ENCODE measurements at places on chromosomes 11 and 22.

GRCh38 chr11:26287067-26287518 lies 44.8 kb upstream of the ANO3 start:
- no peak for DNase-seq

DNA sequence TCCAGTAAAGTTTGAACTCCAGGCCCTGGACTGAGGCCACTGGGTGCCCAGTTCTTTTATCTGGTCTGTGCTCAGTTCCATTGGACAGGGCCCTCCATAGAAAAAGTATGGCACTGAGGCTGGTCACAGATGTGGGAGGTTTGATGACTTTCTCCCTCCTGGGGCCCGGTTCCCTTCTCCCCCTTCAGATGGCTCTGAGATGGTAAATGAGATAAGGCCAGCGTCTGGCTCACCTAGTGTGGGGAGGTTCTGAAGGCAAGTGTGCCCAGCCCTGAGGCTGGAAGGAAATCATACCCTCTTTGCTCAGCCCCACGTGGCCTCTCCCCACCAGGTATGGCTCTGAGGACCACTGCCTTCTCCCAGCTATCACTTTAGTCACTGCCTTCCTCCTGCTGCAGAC lies 1.5 kb upstream of the CLDN5 start:
- peak; percentile 19 for DNase-seq

GRCh38 chr11:61075891-61076290 lies 26.4 kb upstream of the CD5 start:
- no peak for DNase-seq

DNA sequence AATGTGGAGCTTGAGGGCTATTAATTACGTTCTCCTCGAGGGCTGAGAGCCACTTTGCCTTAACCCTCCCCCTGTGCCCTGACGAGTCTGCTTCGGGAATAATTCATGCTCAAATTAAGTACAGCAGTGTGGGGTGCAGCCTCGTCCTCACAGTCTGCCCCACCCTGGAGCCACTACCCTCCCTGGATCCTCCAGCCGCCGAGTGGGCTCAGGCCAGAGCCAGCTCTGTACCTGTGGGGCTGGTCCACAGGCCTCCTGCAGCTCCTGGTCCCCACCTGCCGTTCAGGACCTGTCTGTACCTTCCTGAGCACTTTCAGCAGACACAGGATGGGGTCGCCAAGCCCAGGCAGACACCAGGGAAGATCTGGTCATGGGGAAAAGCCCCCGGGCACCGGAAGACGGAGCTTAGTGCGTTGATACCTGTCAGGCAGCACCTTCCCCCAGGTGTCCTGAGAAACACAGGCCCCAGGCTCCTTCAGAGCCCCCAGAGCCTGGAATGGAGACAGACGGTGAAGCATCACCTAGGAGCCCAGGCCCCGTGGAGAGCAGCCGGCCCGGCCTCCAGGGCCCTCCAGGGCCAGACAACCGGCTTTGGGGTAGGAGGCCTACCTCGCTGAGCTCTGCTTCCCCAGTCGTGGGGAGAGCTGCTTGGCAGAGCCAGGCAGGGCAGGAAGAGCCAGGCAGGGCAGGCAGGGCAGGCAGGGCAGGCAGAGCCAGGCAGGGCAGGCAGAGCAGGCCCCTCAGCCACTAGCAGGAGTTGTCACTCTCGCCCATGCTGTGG lies 9.7 kb downstream of the TSPAN32 start:
- no peak for DNase-seq

DNA sequence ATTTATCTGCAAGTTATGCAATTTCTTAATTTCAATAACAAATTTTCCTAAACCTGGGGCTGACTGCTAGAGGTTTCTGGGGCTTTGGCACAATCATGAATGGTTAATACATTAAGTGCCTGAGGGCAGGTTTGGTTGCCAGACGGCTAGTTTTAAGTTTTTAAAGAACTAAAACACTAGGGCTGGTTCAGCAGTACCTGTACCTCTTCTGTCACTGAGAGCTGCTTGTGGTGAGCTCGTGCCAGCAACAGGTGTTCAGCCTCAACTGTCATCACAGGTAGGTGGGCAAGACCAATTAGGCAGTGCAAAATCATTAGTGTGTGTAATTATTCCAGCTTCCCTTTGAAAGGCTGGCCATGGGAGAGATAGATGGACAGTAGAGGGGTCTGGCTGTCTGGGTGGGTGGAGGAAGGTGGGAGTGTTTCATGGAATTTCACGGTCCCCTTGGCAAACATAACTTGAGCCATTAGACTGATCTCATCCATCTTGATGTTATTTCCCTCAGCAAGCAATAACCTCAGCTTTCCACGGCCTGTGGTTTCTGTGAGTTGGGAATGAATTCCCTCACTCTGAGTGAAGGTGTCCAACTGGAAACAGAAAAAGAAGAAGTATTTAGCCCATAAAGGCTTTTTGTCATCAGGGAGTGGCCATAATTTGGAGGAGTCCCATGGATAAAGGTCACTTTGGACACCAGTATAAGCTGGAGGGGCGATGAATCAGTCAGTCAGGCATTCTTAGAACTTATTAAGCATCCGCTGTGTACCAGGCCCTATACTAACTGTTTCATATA lies 114.8 kb downstream of the SNX19 start:
- DNase-seq, result no peak

DNA sequence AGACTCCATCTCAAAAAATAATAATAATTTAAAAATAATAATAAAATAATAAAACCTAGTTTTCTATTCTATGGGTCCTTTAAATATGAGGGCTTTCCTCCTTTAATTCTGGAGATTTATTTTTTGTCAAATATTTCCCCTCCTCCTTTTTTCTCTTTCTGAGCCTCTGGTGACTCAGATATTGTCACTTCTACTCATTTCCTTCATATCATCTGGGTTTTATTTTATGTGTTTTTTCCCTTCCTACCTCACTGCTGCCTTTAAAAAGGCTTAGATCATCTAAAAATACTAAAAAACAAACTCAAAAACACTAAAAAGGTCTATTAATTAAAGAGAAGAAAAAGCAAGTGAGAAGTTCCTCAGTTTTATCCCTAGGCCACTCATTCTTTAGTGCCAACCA lies 138.9 kb downstream of the SPON1 start:
- no peak for DNase-seq

- no peak for DNase-seq
These were observed 38.6 kb downstream of the GGTLC2 start for GRCh38 chr22:22682807-22683667.

All from GM10248 (cell line).